Stimulated activated effector memory CD8-positive, alpha-beta T cell treated with anti-CD3 and anti-CD28 coated beads, Interleukin-12 subunit alpha, Interleukin-12 subunit beta, amount 100 ng/mL, for 72 hours (primary cell): ENCODE measurements at places on chromosomes 2 and 18.

- DNase-seq, result no peak
Observed at GRCh38 chr2:67486041-67486796, 89.1 kb downstream of the ETAA1 start.

GRCh38 chr2:118371515-118371914 is 283.2 kb downstream of the INSIG2 start:
- DNase-seq, result no peak

GRCh38 chr18:79948719-79949411 is 2.6 kb downstream of the SLC66A2 start:
- no peak for DNase-seq

DNA sequence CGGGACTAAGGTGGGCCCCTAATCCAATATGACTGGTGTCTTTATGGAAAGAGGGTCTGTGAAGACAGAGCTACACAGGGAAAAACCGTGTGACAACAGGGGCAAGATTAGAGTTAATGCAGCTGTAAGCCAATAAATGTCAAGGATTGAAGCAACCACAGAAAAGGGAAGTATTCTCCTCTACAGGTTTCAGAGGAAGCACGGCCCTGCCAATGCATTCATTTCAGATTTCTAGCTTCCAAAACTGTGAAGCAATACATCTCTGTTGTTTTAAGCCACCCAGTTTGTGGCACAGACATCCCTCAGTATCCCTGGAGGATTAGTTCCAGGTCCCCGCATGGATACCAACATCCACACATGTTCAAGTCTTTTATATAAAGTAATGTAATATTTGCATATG is 48.8 kb downstream of the SPP2 start:
- DNase-seq, result no peak

GRCh38 chr2:5695654-5696403 is 3.6 kb downstream of the SOX11 start:
- no peak for DNase-seq

DNA sequence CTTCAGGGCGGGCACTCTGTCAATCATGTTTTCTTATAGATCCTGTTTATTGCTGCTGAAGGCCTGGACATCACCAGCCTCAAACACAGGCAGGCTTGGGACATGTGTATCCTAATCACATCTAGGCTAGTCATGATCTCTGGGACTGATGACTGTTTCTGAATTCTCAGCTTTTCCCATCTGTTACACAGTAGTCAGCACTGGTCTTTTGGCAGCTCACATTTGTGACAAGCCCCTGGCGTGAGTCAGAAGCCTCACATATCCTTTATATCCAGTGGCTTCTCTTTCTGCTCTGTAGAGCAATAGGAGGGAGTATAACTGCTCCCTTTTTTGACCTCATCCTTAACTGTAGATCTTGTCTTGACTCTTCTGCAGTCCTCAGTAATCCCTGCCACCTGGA is 4.5 kb downstream of the SEMA4F start:
- no peak for DNase-seq

DNA sequence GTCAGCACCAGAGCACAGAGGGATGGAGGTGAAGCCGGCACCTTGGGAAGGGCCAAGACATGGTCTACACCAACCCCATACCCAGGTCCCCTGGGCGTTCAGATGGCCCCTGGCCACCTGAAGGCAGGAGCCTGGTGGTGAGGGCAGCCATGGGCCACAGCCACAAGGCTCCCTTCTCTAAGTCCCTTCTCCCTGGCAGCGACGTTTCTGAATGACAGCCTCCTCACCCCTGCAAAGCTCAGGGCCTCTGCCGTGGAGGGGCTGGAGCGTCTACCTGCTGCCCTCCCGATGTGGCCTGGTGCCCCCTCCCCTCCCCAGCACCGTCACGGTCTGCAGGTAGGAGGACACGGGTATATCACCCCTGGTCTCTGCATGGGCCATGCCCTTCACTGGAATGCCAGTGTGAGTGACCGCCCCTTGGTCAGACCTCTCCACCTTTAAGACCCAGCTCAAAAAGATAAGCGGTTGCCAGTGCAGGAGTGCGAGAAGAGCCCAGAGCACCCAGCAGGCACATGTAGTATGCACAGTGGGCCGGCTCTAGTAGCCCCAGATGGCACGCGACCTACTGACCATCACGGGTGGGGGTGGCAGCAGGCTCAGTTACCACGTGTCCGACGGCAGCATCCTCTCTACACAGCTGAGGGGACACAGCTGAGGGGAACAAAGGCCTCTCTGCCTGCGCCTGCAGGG is 46.6 kb downstream of the HS6ST1 start:
- no peak for DNase-seq

DNA sequence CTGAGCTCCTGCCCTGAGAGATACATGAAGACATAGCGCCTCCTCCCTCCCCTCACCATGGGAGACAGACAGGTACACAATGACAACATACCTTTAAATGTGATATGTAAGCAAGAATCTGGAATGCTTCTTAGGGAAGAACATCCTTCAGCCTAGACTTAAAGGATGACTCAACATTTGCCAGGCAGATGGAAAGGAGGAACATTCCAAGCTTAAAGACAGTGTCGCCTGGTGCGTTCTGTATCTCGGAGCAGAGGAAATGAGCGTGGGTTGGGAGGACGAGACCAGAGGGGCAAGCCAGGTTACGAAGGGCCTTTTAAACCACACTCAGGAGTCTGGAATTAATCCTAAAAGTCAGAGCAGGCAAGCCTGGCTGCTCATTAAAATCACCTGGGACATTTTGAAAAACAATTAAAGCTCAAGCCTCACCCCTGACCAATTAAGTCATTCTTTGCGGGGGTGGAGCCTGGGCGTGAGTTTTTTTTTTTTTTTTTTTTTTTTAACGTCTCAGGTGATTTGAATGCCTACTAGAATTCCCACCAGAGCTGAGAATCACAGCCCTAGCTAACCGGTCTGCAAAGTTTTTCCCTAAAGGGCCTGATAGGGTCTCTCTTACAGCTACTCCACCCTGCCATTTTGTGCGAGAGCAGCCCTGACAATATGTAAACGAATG is 131.2 kb upstream of the SEC11C start:
- DNase-seq, result no peak

- DNase-seq, result no peak
Observed at GRCh38 chr2:46530639-46531038, 51.3 kb downstream of the TMEM247 start.

DNA sequence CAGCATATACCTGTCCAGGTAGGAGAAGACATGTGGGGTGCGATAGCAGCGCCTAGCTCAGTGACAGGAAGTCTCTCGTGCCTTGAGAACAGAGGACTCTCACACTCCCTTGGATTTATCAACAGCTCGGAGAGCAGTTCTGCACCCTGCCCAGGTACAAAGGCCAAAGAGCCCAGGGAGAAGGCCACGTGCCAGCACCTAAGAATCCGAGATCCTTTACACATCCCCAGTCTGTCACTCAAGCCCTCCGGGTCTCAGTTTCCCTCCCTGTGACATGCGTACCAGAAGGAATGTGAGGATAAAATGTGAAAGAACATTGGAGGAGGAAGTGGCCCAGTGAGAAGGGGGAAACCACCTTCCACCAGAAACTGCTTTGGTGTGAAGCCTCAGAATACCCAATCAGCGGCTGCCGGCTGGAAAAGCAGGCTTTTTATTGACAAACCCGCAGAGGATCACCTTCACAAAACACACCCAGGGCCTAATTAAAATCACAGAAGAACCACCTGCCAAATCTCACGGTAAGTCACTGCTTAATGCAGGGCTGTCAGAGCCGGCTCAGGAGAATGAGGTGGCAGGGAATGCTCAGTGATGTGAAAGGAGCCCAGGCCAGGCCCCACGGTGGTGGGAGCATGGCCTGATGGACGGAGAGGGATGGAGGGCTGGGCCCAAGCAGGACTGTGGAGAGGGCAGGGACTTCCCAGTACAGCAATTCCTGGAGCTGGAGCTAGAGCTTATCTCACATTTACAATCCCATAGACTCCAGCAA is 66.3 kb downstream of the MYO5B start:
- no peak for DNase-seq

DNA sequence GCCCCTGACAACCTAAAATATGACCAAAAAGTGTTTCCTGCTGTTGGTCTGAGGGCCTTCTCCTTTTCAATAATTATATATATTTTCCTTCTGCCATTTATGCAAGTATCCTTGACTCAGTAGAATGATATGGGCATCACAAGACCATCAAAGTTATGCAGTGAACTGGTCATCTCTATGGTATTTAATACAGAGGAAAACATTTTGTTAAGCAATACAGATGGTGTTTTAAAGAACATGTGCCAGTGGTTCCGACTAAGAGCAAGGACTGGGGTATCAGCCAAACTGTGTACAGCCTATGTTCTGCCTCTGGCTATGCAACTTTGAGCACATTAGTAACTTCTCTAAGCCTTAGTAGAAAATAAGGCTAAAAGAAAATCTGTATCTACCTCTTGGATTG is 179.0 kb downstream of the TRABD2A start:
- no peak for DNase-seq

- DNase-seq, result no peak
Observed at GRCh38 chr18:68840554-68841263, 42.8 kb downstream of the CCDC102B start.

- DNase-seq, result no peak
Observed at GRCh38 chr2:50875561-50875960, 156.4 kb downstream of the NRXN1 start.

DNA sequence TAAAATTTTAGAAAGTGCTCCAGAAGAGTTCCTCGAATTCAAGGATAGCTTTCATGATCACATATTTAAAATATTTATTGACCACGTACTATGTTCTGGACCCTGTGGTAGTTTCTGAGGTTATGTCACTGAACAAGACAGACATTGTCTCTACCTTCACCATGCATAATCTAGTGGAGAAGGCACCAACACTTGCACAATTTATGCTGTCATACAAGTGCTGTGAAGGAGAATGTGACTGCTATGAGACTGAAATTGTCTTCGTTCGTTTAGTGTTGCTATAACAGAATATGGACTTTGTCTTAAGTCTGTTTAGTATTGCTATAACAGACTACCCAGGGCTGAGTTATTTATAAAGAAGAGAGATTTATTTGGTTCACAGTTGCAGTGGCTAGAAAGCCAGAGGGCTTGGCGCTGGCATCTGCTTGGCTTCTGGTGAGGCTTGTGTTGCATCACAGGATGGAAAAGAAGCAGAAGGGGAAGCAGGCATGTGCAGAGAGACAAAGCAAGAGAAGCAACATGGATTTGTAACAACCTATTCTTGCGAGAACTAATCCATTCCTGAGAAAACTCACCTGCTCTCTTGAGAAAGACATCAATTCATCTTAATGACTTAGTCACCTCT is 50.0 kb upstream of the RFX8 start:
- peak; percentile 6 for DNase-seq

DNA sequence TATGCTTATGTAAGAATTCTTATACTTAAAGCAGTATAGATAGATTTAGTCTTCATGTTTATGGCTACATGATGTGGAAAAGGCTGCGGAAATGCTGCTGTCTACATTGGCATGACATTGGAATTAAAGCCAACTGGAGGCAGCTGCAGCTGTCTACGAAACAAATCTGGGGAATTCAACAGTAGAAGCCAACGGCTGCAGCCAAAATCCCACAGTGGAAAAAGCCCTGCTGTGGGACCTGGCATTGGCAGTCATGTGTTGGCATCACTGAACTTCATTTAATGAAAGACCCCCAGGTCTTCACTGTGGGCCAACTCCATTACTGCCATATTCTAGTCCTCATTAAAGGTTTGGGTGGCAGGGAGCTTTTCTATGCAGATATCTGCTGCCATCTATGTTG is 223.6 kb downstream of the SLC8A1 start:
- DNase-seq, result no peak

DNA sequence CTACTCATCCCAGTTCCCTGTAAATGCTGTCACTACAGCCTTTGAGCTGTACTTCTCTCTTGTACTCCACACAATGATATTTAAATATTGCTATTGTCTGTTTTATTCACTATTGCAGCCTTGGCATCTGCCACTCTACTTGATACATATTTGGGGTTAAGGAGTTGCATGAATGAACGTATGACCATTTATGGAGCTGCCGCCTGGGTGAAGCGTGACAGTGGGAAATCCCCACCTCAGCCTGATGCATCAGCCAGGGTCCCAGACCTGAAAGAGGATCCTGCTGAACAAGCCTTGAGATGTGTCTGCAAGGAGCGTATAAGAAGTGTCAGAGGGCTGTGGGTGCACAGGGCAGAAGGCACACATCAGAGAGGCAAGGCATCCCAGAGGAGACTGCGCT is 39.1 kb downstream of the MRPL35 start:
- DNase-seq, result no peak

GRCh38 chr2:218501665-218502064 is 66.5 kb downstream of the USP37 start:
- no peak for DNase-seq
